ENCODE measurements at places on chromosomes 7 and 10. TPM values are rescaled to one million over a fixed set of nuclear protein-coding genes. Genes with fewer than 3 reads are reported as not detected.

Gene PNLIP
- not detected for total RNA-seq

Gene EIF5AL1
- 0.86 TPM for total RNA-seq

Gene ACSM6
- total RNA-seq, result not detected

Gene GNGT1
- not detected for total RNA-seq

Gene HOXA9
- total RNA-seq, result 17.1 TPM

Gene MLXIPL
- not detected for total RNA-seq

Gene PWWP2B
- total RNA-seq, result 8.2 TPM

Gene SHH
- not detected for total RNA-seq

Gene CPVL
- not detected for total RNA-seq

Gene TEX36
- not detected for total RNA-seq

Gene KIF11
- 11.9 TPM for total RNA-seq
